ENCODE measurements at places on chromosomes 11 and 22. TPM values are rescaled to one million over a fixed set of nuclear protein-coding genes. Genes with fewer than 3 reads are reported as not detected.

KCNQ1OT1 gene
- 6.6 TPM for total RNA-seq

PAK1 gene
- total RNA-seq = 62.0 TPM

DNA sequence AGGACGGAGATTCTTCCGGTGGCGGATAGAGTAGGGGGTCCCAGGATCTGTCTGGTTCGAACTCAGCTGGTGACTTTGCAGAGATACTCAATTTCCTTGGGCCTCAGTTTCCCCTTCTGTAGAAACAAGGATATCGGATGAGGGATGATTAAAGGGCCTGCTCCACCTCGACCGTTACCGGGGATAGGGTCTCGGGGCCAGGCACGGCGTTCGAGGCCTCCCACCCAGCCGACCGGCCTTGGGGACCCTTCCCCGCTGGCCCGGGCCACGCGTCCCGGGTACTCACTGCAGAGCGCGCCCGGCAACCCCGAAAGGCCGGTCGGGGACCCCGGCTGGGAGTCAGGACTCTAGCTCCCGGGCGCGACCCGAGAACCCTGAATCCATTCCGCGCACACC is 321 bp downstream of the RHBDD3 start:
- no peak for DNase-seq
- peak overlapping the region; percentile 39 for H3K4me3 ChIP-seq
- no peaks in the 10 kb centered on the region for H3K27me3 ChIP-seq
- H3K27ac ChIP-seq = peak overlapping the region; percentile 97
- H3K36me3 ChIP-seq = no peaks in the 10 kb centered on the region

GRCh38 chr11:134452026-134452837 is 40.2 kb upstream of the B3GAT1 start:
- no peaks in the 10 kb centered on the region for H3K36me3 ChIP-seq
- no peak overlapping the region for H3K27ac ChIP-seq
- no peaks in the 10 kb centered on the region for H3K4me1 ChIP-seq
- no peak for DNase-seq
- no peak overlapping the region for H3K4me3 ChIP-seq
- no peaks in the 10 kb centered on the region for H3K27me3 ChIP-seq

DNA sequence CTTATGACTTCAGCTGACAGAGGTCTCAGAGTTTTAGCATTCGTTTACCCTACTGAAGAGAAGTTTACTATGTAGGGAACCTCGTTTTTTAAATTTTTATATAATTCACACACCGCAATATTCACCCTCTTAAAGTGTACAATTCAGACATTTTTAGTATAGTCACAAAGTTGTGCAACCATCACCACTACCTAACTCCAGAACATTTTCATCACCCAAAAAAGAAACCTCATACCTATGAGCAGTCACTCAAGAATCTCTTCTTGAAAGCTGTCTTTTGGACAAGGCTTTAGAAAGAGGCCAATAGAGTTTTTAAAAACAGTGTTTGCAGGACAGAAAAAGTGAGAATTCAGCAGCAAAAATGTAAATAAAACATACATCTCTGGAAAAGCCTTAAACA is 39.5 kb upstream of the CLNS1A start:
- DNase-seq = no peak
- no peak overlapping the region for H3K27ac ChIP-seq
- no peaks in the 10 kb centered on the region for H3K27me3 ChIP-seq

GRCh38 chr22:25814685-25815084 is 72.7 kb downstream of the MYO18B start:
- no peak overlapping the region for H3K4me3 ChIP-seq
- H3K36me3 ChIP-seq = no peaks in the 10 kb centered on the region
- H3K4me1 ChIP-seq = no peaks in the 10 kb centered on the region
- no peak for DNase-seq
- H3K27me3 ChIP-seq = peaks cover 15% of the 10 kb centered on the region

SHANK3 gene
- total RNA-seq = 2.9 TPM

DNA sequence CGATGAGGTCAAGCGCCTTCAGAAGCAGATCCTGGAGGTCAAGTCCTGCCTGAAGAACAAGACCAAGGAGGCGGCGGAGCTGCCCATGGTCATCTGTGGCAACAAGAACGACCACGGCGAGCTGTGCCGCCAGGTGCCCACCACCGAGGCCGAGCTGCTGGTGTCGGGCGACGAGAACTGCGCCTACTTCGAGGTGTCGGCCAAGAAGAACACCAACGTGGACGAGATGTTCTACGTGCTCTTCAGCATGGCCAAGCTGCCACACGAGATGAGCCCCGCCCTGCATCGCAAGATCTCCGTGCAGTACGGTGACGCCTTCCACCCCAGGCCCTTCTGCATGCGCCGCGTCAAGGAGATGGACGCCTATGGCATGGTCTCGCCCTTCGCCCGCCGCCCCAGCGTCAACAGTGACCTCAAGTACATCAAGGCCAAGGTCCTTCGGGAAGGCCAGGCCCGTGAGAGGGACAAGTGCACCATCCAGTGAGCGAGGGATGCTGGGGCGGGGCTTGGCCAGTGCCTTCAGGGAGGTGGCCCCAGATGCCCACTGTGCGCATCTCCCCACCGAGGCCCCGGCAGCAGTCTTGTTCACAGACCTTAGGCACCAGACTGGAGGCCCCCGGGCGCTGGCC is 11.0 kb downstream of the RASD2 start:
- no peak overlapping the region for H3K27ac ChIP-seq
- H3K4me1 ChIP-seq = no peaks in the 10 kb centered on the region
- no peaks in the 10 kb centered on the region for H3K27me3 ChIP-seq

OR51B4 gene
- total RNA-seq = not detected

DNA sequence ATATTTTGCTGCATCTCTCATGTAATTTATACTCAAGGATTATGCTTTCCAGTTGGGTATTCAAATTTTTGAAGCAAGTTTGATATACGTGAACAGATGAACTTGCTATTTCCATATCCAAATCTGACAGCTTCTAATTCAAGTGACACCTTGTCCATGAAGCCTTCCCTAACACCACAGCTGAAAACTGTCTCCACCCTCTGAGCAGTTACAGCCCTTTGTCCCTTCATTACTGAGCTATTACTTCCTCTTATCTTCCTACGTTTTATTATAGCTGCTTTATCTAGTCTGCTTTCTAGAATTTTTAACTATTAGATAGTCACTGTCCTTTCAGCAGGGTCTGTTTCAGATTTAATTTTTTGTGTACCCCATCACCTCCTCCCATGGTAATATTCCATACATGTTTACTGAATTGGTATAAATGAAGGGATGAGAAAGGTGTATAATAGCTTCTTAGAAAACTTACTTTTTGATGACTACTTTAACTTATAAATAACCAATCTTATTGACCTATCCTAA is 13.3 kb upstream of the PRSS23 start:
- no peaks in the 10 kb centered on the region for H3K27me3 ChIP-seq
- no peaks in the 10 kb centered on the region for H3K36me3 ChIP-seq
- H3K4me3 ChIP-seq = no peak overlapping the region
- peaks cover 41% of the 10 kb centered on the region for H3K4me1 ChIP-seq
- no peak for DNase-seq

RGL4 gene
- total RNA-seq = not detected

GRCh38 chr11:66498506-66498905 is 11.9 kb upstream of the BBS1 start:
- H3K27ac ChIP-seq = no peak overlapping the region
- DNase-seq = no peak
- H3K27me3 ChIP-seq = no peaks in the 10 kb centered on the region
- H3K4me3 ChIP-seq = no peak overlapping the region
- no peaks in the 10 kb centered on the region for H3K36me3 ChIP-seq
- no peaks in the 10 kb centered on the region for H3K4me1 ChIP-seq

- no peak overlapping the region for H3K4me3 ChIP-seq
- DNase-seq = no peak
- H3K36me3 ChIP-seq = no peaks in the 10 kb centered on the region
- H3K27ac ChIP-seq = no peak overlapping the region
- H3K27me3 ChIP-seq = no peaks in the 10 kb centered on the region
These were observed 53.8 kb downstream of the ADM start for GRCh38 chr11:10358696-10359095.

DNA sequence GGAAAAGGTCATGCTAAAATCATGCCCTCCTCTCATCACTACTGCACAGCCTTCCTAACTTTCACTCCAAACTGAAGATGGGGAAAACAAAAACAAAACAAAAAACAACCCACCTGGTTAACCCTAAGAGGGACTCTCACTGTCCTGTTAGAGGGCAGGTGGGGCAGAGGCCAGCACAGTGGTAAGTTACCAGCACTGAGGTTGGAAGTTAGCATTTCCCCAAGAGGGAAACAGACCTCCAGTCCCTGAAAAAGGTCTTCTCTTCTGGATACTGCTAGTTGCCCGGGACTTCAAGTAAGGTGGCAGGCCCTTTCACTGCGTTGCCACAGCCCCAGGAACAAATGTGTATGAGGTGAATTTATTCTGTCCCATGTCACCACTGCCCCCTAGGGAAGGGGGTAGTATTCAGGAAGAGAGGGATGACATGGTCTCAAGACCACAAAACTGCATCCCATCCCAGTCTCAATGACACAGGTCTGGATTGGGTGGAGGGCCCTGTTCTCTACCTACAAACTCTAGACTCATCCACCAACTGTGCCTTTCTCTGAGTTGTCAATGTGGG is 792 bp upstream of the ADAMTS8 start:
- H3K4me1 ChIP-seq = peaks cover 11% of the 10 kb centered on the region
- H3K27me3 ChIP-seq = peaks cover 63% of the 10 kb centered on the region
- H3K27ac ChIP-seq = no peak overlapping the region
- H3K4me3 ChIP-seq = no peak overlapping the region

GRCh38 chr22:46993633-46994032 is 231.2 kb downstream of the TBC1D22A start:
- H3K27ac ChIP-seq = no peak overlapping the region
- no peak overlapping the region for H3K4me3 ChIP-seq
- H3K27me3 ChIP-seq = no peaks in the 10 kb centered on the region

- H3K36me3 ChIP-seq = no peaks in the 10 kb centered on the region
- DNase-seq = no peak
- peaks cover 24% of the 10 kb centered on the region for H3K4me1 ChIP-seq
- H3K27me3 ChIP-seq = no peaks in the 10 kb centered on the region
These were observed 99.8 kb downstream of the PKNOX2 start for GRCh38 chr11:125264100-125265022.

- no peaks in the 10 kb centered on the region for H3K27me3 ChIP-seq
- no peaks in the 10 kb centered on the region for H3K36me3 ChIP-seq
- no peak overlapping the region for H3K4me3 ChIP-seq
These were observed 56.0 kb downstream of the PISD start for GRCh38 chr22:31605851-31606585.

SCT gene
- total RNA-seq = not detected

GAL3ST3 gene
- 0.80 TPM for total RNA-seq

CCDC116 gene
- total RNA-seq = 0.30 TPM

DNA sequence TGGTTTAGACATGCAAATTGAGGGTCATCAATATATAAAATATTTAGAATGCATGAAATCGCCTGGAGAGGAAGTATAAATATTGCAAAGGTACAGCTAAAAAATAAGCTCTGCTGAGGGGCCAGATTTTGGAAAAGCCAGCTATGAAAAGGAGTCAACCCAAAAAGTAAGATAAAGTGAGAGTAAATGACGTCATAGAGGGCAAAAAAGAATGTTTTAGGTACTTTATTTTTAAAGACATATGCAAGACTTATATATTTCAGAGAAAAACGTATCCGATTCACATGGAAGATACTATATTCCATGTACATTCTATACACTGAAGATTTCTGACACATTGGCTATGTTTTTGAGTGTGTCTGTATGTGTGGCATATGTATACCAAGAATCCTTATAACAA is 13.6 kb downstream of the GRM5 start:
- H3K27me3 ChIP-seq = no peaks in the 10 kb centered on the region
- H3K36me3 ChIP-seq = no peaks in the 10 kb centered on the region
- no peak overlapping the region for H3K27ac ChIP-seq
- no peak overlapping the region for H3K4me3 ChIP-seq

GRCh38 chr11:72584939-72585597 is 89.2 kb downstream of the PDE2A start:
- no peaks in the 10 kb centered on the region for H3K36me3 ChIP-seq
- DNase-seq = no peak
- H3K27me3 ChIP-seq = peaks cover 45% of the 10 kb centered on the region
- peaks cover 2% of the 10 kb centered on the region for H3K4me1 ChIP-seq

TEAD1 gene
- total RNA-seq = 87.2 TPM
